ENCODE measurements at places on chromosomes 12 and 14.

DNA sequence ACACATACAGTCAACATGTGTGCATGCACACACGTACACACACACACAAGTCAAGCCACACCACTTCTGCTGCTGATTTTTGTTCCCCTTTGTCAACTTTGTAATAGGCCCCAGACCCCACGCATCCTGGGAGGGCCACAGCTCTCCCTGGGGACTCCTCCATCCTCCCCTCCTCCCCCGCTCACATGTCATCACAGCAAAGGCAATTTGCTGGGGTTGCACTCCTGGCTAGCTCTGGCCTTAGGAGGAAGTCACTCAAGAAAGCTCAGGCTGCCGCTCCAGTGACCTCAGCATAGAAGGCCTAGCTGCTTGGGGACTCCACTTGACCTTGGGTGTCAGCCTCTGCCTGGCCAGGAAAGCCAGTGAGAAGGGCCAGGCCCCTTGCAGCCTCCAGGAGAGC, 27.2 kb downstream of the NGB start:
- no peak for DNase-seq

- no peak for DNase-seq
These were observed 79.8 kb upstream of the C14orf132 start for GRCh38 chr14:95959317-95959716.

GRCh38 chr14:85483652-85484051, 46.3 kb upstream of the FLRT2 start:
- no peak for DNase-seq

- DNase-seq = no peak
These were observed 3.7 kb downstream of the ANO6 start for GRCh38 chr12:45219621-45220020.

DNA sequence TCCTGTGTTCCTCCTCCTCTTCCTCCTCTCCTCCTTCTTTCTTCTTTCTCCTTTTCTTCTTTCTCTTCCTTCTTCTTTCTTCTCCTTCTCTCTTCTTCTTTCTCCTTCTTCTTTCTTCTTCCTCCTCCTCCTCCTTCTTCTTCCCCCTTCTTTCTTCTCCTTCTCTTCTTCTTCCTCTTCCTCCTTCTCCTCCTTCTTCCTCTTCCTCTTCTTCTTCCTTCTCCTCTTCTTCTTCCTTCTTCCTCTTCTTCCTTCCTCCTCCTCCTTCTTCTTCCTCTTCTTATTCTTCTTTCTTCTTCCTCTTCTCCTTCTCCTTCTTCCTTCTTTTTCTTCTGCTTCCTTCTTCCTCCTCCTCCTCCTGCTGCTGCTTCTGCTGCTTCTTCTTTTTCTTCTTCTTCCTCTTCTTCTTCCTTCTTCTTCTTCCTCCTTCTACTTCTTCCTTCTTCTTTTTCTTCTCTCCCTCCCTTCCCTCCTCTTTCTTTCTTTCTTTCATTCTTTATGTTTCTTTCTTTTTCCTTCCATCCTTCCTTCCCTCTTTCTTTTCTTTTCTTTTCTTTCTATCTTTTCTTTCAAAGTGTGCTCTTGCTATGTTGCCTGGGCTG, 19.0 kb downstream of the C12orf71 start:
- no peak for DNase-seq

DNA sequence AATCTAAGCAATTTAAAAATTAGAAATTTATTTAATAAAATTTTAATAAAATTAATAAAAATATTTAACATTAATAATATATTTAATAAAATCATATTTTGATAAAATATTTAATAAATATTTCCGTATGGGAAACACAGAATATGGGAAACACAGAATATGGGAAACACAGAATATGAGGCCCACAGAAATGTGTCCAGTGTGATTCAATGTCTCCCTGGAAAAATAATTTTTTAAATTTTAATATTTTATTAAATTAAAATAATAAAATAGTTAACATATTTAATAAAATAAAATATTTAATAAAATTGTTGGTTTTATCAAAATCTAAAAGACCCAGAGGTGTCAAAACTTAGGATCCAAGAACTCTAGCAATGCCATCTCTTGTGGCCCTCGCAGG, 186.4 kb downstream of the TMEM132D start:
- no peak for DNase-seq

DNA sequence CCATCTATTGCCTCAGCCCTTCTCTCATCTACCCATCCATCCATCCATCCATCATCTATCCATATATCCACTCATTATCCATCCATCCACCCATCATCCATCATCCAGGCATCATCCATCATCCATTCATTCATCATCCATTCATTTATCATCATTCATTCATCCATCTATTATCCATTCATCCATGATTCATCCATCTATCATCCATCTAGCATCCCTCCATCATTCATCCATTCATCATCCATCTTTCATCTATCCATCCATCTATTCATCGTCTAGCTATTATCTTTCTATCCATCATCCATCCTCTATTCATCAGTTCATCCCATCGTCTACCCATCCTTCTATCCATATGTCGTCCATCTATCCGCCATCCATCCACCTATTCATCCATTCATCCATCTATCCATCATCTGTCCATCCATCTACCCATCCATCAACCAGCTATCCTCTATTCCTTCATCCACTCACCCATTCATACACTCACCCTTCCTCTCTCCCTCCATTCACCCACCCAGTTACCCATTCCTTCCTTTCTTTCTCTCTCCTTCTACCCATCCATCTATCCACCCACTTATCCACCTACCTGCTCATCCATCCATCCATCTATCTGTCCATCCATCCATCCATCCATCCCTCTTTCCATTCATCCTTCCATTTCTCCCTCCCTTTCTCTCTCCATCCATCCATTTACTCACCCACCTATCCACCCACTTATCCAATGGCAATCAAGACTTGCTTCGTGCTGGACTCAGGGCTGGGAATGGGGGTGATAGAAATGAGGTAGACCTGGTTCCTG, 59.3 kb downstream of the KIF26A start:
- DNase-seq = no peak

GRCh38 chr14:65471038-65471878, 58.7 kb downstream of the FUT8 start:
- DNase-seq = no peak

DNA sequence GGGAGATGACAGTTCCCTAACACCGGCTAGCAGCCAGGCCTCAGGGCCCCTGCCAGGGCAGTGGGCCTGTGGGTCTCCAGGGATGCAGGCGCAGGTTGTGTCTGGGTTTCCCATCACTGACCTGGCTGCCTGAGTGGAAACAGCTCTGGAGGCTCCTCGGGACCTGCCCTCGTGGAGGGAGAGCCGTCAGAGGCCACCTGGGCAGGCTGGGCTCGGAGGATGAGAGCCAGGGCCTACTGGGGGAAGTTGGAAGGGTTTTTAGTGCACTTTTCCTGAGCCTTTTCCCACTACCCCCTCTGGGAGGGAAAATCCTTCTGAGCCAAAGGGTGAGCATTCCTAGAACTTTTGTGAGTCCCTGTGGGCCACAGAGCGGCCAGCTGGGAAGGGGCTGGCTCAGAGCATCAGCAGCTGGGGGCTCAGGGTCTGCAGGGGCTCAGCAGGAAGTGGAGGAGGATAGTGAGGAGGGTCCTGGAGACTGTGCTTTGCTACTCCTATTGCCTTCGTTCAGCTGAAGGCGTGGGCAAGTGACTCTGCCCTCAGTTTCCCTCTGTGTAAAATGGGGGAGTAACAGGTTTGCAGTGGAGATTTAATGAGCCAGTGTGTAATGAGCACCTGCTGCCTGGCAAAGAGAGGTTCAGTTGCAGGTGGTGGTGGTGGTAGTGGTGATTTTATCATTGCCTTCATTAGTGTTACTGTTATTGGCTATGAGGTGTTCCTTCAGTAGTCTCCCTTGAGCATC, 1.8 kb downstream of the SH2B3 start:
- DNase-seq = no peak

DNA sequence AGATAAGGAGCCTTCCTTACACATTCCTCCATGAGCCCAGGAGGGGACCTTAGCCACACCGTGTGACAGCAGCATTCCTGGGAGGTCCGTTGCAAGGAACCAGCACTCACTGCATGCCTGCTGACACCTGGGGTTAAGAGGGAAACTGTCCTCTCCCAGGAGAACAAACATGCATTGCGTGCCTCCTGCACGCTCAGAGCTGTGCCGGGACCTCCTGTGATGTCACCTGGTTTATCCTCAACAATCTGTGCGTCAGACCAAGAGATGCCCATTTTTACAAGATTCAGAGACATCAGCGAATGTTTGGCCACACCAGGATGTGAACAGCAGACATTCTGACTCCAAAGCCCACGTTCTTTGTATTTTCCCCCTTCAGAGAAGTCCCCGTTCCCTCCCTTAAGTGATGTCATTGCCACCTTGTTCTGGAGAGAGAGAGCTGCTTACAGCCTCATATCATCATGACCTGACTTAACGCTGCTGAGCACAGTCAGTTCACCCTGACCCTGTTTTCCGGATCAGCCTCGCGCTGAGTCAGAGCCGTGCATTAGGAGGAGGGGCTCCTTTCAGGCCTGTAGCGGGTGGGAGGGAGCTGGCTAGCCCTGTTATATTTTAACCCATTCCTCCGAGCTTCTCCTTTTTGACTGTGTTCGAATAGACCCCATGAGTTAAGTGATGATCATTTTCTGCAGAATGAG, 36.2 kb downstream of the TMEM120B start:
- no peak for DNase-seq

GRCh38 chr14:101839236-101839635, 77.7 kb downstream of the PPP2R5C start:
- no peak for DNase-seq

DNA sequence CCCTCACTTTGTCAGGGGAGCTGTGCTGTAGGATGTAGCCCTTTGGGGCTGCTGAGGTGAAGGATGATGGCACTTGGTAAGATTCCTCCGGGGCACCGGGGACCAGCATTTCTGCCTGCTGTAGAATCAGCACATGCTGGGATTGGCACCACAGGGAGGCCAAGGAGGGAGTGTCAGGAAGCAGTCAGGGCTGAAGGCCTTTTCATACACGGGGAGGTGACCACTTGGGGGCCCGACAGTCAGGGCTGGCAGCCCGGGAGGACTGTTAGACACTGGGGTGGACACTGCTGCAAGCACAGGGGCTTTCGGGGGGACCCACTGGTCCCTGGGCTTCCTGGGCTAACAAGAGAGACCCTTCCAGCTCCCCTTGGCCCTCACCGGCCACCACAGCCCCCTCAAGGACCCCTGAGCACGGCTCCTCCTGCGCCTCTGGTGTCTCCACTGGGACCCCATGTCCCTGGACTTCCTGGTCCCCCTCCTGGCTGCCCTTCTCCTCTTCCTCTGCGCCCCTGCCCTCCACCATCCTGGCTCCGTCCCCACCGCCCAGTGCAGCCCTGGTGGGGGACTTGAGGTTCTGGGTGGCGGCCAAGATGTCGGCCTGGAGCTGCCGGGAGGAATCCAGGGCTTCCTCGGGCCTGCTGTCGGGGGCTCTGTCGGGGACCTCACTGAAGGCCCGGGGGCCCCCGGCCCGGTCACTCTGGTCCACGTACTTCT, 6.5 kb downstream of the TMEM119 start:
- no peak for DNase-seq

- no peak for DNase-seq
These were observed 174.4 kb downstream of the TMEM121 start for GRCh38 chr14:105700622-105701288.

GRCh38 chr14:106877517-106877916, 1351.1 kb downstream of the TMEM121 start:
- DNase-seq = no peak

DNA sequence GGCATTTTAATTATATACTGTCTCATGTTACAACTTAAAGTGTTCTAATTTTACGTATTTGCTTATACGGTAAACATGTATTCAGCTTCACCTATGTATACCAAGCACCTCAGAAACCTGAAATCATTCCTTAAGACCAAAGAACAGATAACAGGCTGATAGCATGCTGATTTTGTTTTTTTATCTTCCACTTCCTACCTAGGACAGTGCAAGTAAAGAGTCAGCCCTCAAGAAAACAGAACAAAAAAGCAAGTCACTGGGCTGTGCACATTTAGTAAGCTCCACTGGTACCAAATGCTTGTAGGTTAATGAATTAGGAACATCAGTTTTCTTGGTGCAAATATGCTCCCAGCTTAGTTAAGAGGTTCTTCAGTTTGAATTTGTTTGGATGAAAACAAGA, 611.3 kb downstream of the VRK1 start:
- no peak for DNase-seq

DNA sequence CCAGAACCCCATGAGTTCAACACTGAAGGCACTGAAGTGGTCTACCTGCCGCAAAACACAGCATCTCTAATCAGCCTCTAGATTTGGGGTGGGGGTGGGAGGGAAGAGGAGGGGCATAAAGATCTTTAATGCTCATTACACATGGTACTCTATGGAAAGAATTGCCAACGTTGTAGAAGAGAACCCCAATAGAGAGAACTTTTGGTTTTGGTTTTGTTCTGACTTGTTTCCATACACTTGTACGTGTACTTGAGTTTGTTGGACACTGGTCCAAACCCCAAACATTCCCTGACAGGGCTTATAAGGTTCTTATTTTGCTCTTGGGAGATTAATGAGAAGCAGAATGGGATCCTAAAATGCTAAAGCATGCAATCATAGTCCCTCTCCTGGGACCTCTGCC, 31.0 kb downstream of the GNPTAB start:
- DNase-seq = no peak

DNA sequence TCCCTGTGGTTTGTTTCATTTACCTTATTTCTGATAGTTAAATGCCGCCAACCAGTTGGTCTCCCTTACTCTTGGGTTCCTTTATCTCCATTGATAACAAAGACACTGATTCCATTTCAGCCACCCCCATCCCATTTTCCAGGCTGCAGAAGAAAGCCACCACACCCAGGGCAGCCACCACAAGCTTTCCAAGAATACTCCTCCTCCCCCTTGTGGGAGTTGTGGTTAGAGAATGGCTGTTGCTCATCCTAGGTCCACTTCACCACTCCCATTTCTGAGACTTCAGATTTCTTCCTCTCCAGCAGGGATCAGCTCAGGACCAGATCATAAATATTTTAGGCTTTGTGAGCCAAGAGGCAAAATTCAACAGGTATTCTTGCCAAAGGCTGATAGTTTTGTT, 73.9 kb downstream of the ANO4 start:
- no peak for DNase-seq
